ENCODE measurements at places on chromosomes 12 and 14. TPM values are rescaled to one million over a fixed set of nuclear protein-coding genes. Genes with fewer than 3 reads are reported as not detected.

Gene KMT2D
- total RNA-seq = 117 TPM

Gene TSHR
- not detected for total RNA-seq

Gene TNS2
- 38.5 TPM for total RNA-seq

Gene SYCP3
- not detected for total RNA-seq

Gene C3AR1
- total RNA-seq = 0.44 TPM

Gene TCL1A
- total RNA-seq = not detected

DNA sequence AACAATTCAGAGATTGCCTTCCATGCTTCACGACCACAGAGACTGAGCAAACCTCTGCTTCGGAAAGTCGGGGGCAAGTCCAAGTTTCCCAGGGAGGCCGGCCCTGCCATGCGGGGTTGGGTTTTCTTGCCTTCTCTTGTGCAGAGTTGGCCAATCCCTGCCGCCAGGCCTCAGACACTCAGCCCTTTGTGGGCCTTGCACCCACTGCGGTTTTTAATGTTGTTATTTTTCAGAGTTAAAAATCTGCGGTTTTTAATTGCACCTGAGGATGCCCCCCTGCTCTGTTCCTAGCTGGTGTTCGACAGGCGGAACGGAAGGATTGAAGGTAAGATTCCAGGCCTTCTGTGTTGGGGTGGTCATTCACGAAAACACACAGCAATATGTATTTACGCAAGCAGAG, 108.7 kb downstream of the CALM1 start:
- no peak for DNase-seq

DNA sequence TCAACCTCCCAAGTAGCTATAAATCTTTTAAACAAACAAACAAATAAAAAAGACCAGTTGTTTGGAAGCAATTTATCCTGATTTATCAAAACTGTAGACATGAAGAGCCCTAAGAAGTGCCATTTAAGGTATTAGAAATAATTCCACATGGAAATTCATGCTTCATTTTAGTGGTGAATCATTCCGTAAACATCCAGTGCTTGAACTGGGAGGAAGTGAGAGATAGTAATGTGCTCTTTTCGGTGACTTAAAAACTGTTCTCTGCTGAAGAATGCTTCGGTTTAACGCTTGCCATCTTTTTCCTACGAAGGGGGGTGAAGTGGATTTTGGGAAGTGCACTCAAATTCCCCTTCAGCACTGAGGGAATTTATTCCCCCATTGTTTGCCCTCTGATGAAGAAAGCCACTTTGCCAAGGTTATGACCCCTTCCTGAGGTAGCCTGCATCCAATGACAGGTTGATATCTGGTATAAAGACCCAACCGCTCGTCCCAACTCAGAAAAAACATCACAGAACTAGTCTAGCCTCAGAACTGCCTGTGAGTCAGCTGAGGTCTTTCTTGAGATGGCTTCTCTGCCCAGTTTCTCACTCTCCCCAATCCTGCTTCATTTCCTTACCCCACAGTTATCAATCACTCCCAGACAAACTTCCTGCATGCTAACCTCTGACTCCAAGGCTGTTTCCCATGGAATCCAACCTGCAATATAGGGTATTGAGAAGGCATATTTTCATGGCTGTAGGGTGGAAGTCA, 244.1 kb downstream of the AEBP2 start:
- peak; percentile 96 for DNase-seq

DNA sequence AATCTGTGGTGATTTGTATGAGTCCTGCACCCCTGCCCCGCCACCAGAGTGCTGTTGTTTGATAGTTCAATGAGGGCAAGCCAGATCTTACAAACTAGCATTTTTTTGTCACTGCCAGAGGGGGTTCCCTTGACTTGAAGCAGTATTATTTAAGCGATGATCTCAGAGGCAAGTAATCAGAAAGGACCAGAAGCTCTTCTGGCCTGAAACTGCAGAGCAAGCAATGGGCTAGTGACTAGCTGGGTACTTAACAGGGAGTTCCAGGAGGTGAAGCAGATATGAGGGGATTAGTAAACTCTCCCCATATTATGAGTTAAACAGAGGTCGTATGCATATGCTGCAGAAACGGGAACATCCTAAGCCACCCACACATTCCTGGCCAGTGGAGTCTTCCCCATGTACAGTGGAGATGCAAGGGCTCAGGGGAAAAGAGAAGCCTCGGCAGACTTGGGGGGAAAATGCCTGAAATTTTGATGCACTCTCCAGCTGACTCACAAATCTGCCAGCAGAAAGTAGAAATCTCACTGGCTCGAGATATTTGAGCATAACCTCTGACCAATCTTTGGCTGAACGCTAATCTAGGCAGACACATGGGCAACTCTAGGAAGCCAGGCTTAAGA, 8.3 kb upstream of the CRACR2A start:
- no peak for DNase-seq

GRCh38 chr14:76194327-76194726, 42.6 kb downstream of the GPATCH2L start:
- DNase-seq = no peak

- DNase-seq = no peak
These were observed 43.7 kb upstream of the GPHB5 start for GRCh38 chr14:63362389-63362819.

DNA sequence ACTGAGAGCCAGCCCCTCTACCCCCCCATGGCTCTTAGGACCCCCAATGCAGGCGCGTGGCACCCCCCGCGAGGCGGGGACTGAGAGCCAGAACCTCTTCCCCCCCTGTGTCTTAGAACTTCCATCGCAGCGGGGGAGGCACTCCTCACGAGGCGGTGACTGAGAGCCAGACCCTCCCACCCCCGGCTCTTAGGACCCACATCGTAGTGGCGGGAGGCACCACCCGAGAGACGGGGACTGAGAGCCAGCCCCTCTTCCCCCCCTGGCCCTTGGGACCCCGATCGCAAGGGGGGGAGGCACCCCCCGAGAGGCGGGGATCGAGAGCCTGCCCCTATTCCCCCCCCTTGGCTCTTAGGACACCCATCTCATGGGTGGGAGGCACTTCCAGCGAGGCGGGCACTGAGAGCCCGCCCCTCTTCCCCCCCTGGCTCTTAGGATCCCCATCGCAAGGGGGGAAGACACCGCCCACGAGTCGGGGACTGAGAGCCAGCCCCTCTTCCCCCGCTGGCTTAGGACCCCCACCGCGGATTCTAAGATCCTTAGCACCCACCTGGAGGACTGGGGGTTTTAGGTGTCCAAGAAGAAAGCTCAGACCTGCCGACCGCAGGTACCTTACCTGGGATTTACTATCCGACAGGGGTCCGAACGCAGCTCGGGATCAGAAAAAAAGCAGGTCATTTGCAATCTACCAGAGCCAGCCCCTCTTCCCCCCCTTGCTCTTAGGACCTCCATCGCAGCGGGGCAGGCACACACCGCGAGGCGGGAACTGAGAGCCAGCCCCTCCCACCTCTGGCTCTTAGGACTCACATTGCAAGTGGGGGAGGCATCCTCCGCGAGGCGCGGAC, 44.9 kb downstream of the DDX11 start:
- no peak for DNase-seq

- DNase-seq = no peak
These were observed 11.9 kb upstream of the SH2B3 start for GRCh38 chr12:111393700-111394300.

GRCh38 chr12:12626471-12626870, 14.8 kb downstream of the CREBL2 start:
- DNase-seq = no peak

DNA sequence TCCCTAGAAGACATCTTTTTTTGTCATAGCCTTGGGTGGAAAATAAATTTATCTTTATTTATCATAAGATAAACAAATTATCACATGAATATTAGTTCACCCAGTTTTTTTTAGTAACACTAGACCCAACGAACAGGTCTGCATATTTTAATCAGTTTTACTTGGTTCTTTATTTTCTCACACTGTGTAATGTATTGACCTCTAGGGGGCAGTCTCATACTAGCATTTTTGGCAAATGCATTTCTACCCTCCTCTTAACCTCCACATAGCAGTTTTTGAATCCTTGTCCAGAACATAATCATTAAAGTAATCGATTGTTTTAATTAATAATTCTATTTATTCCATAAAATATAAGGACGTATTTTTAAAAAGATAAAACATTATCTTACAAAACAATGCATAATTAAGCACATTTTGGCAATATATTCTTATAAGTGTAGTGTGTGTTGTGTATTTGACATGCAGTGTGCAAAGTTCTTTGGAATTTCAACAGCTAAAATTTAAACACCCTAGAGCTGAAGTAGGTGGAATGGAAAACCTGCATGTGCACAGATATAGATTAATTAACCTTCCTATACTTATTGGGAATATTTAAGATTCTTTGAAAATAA, 31.6 kb upstream of the PTPRQ start:
- peak; percentile 12 for DNase-seq

DNA sequence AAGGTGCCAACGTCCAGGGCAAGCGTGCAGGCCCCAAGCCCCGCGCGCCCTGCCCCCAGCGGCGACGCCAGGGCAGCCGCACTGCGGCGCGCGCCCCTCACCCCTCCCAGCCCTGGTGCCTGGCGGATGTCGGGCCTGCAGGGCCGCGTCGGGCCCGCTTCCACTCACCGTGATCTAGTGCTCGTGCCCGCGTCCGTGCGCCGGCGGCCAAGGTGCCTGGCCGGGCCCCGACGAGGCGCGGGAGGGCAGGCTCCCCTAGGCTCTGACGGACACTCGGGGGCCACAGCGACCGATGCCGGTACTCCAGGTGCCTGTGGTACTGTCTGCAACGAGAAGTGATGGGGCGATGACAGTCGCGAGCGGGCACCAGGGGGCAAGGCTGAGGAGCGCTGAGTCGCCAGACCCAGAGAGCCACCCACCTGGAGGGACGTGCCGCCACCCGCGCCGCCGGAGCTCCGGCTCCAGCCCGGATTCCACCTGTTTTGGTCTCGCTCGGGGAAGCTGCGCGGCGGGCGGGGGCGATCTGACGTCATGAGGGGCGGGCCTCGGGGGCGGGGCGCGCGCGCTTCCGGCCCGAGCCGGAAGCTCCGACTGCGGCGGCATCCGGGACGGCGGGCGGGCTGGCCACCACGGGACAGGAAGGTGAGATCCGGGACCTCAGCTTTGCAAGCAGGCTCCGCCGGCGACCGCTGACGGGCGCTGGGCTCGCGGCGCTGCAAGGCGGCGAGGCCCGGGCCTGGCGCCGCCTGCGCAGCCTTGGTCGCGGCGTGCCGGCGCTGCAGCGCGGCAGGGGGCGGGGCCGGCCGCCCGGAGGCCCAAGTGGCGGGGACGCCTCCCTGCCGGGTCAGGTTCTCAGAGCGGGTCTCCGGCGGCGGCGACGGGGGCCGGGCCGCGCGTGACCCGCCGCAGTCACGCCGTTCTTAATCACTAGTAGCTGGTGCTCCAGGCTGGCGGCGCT, at the start of the genes LYSET and MOAP1:
LYSET (plus strand) TSS at position 927 of the 958 bp plus-strand sequence. CDS start 89 bp downstream, outside the sequence.
MOAP1 (minus strand) TSS at position 507 of the 958 bp plus-strand sequence. CDS start 655 bp downstream, outside the sequence.
- no peak for DNase-seq

DNA sequence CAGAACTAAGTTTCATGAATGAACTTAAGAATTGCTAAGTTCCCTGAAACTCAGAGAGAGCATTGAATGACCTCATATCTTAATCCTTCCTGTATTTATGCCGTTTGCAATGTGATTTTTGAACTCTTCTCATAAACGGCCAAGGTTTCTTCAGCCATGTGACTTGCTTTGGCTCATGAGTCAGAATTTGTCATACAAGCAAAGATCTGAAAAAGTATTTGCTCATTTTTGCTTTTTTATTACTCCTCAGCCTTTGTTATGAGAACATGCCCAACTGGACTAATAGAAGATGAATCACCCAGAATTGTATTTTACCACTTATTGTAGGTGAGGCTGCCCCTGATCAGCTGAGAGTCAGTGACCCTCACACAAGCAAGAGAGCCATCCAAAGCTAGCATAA, 693.8 kb downstream of the BCL11B start:
- no peak for DNase-seq

GRCh38 chr14:94517248-94517640, 8.0 kb upstream of the SERPINA12 start:
- no peak for DNase-seq

DNA sequence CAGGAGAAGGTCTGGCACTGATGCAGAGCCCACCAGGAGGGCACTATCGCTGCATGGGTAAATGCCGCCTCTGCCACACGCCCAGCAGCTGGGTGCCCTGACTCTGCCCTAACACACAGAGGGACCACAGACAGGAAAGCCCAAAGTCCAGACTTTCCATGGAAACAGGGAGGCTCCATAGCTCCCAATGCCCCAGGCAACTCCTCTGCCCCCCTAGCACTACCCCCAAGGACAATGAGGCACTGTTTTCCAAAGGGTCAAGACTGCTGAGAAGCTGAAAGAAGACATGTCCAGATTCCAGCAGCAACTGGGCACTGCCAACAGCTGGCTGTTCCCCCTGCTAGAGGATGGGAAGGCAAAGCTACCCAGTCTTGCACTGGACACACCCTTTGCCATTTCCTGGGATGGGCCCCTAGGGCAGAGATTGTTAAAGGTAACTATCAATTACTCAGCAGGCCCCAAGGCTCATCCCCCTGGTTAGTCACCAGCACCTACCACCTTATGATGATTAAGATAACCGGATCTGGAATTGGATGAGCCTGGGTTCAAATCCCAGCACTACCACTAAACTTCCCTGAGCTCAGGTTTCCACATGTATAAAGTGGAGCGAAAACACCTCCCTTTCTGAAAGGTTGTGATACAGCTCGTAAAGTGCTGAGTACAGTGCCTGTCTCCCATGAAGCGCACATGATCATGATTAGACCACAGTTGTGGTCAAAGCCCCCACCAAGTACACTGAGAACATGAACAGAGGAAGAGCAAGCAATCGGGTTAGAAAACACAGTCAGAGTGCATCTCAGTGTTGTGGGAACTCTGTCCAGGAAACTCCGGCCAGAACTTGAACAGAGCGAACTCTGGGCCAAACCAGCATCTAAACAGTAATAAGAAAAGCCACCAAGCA, 3.3 kb downstream of the PXN start:
- no peak for DNase-seq

DNA sequence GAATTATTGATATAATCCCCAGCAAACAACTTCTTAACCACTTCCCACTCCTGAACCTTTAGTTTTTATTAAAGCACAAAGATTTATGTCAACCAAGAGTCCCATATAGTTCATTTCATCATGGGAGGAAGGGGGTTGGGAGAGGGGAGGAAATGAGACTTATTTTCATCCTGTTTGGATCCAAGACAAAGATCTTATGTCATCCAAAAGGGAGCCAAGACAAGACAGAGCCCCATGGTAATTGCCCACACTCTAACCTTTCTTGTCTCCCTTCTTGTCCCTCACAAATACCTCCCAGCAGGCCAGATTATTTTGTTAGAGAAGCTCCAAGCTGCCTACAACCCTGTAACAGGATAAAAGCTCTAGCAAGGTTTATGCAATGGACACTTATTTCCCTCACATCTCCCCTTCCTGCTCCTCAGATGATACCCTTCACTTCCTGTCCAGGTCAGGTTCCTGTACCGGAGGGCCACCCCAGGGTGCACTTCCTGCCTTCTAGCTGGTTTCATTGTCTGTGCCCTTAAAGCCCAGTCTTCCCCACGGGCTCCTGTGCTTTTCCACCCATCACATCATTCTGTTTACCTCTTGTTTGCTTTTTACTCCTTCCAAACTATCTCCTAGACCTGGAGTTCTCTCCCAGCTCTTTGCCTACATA, 123.7 kb upstream of the MDM1 start:
- DNase-seq = peak; percentile 45

DNA sequence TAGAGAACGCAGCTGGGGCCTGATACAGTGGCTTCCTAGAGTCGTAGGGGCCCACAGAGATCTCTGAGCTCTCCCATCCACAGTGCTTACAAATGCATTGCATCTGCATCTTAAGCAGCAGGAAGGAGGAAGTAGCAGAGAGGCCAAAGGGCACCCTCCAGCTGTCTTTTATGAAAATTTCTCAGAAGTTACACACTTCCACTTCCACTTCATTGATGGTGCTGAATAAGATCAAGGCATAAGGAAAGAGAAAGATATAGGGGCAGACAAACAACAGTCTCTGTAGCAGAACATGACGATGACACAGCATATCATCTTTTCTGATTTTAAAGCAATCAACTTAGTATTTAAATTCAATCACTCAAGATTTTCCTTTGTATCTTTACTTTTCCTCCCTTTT, 51.6 kb upstream of the ABCC9 start:
- peak; percentile 27 for DNase-seq

Measured in glomerular endothelial cell (primary cell).